CD4-positive, alpha-beta T cell treated with Interferon gamma for 1 hour (primary cell): ENCODE measurements at places on chromosomes 7 and 10.

- no peak for DNase-seq
Observed at GRCh38 chr7:83918142-83918541, 269.2 kb upstream of the SEMA3E start.

DNA sequence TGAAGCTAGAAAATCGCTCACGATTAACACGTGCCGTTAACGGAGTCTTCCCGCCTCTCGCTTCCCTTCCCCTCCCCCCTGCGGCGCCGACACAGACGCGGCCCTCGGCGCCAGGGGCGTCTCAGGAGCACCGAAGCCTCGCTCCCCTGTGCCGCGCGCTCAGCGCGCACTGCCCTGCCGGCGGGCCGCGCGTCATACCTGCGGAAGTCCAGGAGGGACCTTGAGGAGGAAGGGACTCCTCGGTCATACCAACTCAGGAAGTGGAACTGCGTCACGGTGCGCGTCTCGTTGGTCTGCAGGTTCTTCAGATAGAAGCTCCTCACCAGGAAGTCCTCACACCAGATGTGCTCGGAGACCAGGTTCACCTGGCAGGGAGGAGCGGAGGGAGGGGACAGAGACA lies 239.6 kb downstream of the DNAJB6 start:
- DNase-seq: peak; percentile 84

DNA sequence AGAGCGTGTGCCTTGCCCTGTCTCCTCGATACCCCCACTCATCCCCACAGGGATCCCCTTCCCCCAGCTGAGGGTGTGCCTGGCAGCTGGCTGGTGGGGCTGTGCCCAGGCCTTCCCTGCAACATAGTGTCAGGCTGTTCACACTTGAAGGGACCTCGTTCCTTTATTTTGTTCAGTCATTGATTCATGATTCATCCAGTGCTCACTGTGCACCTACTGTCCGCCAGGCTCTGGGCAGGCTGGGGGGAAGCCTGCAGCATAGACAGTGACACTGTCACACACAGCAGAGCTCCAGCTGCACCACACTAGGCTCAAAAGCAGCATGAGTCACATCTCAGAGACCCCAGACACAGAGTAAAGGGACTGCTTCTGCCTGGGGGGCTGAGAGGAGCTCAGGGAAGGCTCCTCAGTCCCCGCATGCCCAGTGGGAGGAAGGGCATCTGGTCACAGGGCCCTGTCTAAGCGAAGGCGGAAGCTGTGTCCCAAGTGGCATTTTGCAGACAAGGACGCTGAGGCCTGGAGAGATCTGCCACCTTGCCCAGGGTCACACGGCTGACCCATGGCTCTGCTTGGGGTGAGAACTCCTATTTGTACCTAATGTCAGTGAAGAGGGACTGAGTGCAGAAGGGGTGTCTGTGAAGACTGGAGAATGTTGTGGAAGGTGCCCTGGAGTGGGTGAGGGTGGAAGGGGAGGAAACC lies 27.9 kb downstream of the CDH23 start:
- no peak for DNase-seq

GRCh38 chr7:130921391-130922180 lies 187.6 kb upstream of the KLF14 start:
- DNase-seq: no peak

DNA sequence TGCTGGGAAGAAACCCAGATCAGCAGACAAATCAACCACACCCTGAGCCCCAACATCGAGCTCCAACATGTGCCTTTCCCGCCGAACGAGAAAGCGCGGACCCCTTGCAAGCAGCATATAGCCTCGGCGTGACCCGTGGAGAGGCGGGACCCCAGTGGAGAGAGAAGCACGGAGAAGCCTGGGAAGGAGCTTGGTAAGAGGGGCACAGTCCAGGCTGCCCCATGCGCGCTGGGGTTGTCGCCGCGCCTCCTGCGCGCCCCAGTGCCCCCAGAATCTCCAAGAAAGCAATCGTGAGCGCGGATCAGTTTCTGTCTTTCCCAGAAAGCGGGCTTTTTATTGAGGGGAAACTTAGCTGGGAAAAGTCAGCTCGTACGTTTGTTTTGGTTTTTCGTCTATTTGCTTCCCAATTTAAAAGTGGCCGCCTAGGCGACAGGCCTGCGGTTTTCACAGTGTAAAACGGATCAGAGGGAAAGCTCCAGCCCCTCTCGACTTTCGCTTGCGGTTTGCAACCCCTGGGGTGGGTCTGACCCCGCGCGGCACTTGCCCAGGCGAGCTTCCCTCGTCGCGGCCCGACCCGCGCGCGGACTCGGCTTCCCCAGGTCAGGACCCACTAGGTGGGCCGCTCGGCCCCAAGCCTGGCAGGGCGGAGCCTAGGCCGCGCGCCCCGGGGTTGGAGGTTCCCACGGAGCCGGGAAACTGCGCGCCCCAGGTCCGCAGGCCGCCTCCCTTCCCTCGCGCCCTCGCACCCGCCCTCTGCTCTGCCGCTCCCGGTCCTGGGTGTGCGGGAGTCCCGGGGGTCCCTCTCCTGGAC lies 31.1 kb downstream of the SKIDA1 start:
- no peak for DNase-seq

DNA sequence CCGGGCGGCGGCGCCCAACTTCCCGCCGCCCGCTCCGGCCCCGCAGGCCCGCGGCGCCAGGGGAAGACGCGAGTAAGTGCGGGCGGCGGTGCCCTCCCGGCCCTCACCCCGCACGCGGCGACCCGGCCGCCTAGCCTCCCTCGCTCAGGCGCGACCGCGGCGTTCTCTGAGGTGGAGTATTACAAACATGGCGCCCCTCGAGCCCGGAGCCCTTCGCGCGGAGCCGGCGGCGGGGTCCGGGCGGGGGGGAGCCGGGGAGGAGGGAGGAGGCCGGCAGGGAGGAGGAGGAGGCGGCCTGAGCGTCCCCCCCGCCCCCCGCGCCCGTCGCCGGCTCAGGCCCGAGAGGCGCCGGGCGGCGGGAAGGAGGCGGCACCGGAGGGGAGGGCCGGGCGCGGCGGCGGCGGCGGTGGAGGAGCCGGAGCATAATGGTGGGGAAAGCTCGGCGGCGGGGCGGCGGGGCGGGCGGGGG lies at the start of gene ZMYND11:
Gene ZMYND11 (plus strand): TSS at position 324 of the 469 bp plus-strand sequence. CDS start 44,558 bp downstream, outside the sequence.
- peak; percentile 70 for DNase-seq
